Activated CD4-positive, alpha-beta T cell treated with anti-CD3 and anti-CD28 coated beads for 48 hours (primary cell): ENCODE measurements at places on chromosomes 7 and 10.

- DNase-seq: no peak
Measured at GRCh38 chr10:113788604-113789083, 37.2 kb downstream of the PLEKHS1 start.

GRCh38 chr7:108598914-108599580, 29.4 kb downstream of the DNAJB9 start:
- DNase-seq: no peak

GRCh38 chr7:38902449-38902848, 6.5 kb downstream of the VPS41 start:
- no peak for DNase-seq

GRCh38 chr7:18849130-18849529, 268.3 kb downstream of the TWIST1 start:
- DNase-seq: no peak

DNA sequence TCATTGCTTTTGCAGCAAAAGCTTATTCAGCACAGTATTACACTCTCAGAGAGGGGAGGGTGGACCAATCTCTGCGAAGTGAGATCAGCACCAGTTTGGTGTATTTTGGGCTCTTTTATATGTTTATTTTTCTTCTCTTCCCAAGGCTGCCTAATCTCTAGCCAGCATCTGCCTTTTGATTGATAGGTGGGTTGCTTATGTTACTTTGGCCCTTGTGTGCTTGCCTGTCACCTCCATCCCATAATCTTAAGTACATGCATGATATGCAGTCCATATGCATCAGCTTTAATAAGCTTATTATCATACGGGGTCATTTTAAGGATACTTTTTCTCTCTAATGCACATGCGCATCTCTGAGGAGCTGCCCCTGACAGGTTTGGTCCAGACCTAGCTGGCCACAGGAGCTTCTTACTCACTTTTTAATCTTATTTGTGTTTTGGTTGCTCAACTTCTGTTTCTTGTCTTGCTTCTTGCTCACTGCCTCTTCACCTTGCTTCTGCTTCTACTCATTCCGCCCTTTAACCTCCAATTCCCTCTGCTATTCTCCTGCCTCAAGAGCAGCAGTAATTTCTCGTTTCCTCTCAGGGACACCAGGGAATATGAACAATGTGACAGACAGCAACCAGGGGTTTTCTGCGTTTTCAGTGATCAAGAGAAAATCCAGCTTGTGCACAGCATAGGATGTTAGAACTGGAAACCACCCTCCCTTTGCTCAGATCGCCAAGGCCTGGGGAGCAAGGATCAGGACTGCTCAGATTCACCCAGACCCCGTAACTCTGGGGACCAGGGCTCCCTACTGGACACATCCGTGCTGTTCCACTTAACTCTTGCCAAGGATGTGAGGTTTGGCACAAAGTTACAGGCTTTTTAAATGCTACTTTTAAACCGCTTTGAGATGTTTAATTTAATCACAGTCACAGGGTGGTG, 10.0 kb downstream of the RGR start:
- no peak for DNase-seq

GRCh38 chr10:102613785-102614184, 30.5 kb upstream of the TRIM8 start:
- DNase-seq: no peak

DNA sequence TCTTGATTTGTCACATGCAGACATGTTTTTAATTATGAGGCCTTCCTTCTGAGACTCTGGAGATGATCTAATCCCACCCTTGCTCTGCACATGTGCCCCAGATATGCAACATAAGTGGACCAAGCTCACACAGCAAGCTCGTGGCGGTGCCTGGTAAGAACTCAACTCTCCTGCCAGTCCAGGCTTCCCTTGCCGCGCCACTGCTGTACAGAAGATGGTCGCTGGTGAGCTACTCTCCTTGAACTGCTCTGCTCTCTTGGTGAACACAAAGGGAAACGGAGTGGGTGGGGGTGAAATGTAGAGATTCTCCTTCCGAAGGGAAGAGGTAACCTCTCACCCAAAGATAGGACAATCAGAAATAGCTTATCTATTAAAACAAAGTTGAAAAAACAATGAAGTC, 25.7 kb downstream of the MYOF start:
- no peak for DNase-seq

DNA sequence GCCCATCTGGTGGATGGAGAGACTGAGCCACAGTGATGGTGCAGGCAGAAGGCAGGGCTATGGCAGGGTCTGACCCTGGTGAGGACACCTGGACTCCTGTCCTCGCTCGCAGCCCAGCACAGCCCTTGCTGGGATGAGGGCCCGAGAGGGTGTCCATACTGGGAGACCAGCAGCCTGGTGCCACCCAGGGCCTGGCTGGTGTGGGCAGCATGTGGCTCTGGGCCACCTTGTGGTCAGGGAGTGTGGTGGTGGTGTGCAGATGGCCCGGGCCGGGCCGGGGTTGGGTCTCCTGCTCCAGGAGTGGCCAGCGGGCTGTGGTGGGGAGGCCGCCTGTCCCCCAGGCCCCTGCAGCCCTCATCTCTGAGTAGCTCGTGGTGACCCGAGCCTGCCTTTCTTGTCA, 14.9 kb downstream of the ADCY1 start:
- DNase-seq: no peak

DNA sequence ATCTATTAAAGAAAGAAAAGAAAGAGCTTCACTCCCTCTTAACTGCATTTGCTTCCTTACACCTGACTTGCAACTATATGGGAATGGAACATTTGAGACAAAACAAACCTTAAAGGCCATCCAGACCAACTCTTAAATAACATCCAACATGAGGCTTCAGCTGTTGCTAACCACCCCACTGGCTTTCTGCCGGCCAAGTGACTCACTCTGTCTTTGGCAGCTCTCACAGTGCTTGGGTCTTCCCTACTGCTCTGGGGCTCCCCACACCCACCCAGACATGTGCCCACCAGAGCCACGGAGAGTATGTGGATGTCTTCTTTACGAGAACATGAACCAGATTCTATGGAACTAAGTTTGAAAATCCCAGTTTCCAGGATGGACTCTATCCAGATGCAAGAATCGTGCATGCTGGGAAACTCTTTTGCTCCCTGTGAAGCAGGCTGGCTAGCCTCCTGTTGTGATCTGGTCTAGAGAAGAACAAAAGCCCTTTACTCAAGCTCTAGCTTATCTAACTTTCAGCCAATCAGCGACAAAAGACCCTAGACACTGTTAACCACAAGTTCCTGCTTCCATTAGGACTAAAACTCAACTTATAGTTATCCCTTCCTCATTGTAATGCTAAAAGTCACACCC, 245.7 kb downstream of the TCERG1L start:
- no peak for DNase-seq

DNA sequence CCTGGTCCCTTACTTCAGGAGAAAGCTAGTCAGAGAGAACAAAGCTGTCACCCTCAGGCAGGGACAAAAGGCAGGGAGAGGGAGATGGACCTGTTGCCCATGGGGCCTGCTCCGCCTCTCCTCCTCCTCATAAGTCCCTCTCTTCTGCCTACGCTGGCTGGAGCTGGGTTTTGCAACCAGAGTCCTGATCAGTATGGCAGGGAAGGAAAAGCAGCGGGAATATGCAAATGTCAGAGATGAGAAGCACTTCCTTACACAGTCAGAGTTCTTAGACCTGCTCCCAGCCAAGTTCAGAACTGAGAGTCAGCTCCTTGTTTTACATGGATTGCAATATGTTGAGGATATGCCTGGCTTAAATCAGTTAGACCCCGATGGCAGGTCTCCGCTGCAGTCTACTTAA, 231.1 kb downstream of the ADAM12 start:
- DNase-seq: no peak

- DNase-seq: no peak
Measured at GRCh38 chr7:113087071-113087998, 708 bp upstream of the GPR85 start.

DNA sequence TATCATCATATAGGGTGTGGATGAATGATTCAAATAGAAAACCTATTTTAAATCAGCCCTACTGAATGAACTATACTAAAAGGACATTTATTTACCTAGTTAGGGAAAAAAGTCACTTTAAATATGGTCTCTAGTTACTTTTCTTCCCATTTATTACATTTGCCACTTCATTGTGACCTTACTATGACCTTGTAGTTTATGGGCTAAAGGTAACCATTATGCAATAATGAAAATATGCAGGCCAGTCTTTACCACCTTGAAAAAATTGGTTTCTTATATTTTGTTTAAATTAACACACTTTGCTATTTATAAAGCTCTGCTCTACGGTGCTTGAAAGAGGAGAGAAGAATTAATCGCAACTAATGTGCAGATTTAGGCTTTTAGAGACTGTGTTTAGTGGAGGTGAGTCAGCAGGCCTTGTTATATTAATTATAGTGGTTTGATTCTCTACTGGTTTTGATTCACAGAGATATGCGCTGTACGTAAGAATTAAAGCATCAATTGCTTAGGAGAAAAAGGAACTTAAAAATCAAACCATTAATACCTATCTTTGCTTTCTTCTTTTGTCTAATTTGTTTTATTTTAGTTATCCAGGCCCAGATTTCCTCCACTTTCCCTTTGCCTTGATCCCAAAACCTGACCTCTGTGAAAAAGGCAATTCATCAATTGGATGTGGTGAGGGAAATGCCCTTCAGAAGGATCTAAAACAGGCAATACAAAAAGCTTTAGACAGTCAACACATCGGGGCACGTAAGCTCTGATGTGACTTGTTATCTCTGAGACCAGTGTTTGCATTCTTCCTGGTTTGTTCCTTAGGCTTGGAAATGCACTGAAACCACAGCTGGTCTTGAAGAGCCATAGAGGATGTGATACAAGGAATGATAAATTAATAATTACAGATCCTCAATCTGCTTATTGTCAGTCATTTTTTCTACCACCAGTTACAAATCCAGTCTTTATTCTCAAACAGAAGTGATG, 141.2 kb upstream of the HDAC9 start:
- no peak for DNase-seq

DNA sequence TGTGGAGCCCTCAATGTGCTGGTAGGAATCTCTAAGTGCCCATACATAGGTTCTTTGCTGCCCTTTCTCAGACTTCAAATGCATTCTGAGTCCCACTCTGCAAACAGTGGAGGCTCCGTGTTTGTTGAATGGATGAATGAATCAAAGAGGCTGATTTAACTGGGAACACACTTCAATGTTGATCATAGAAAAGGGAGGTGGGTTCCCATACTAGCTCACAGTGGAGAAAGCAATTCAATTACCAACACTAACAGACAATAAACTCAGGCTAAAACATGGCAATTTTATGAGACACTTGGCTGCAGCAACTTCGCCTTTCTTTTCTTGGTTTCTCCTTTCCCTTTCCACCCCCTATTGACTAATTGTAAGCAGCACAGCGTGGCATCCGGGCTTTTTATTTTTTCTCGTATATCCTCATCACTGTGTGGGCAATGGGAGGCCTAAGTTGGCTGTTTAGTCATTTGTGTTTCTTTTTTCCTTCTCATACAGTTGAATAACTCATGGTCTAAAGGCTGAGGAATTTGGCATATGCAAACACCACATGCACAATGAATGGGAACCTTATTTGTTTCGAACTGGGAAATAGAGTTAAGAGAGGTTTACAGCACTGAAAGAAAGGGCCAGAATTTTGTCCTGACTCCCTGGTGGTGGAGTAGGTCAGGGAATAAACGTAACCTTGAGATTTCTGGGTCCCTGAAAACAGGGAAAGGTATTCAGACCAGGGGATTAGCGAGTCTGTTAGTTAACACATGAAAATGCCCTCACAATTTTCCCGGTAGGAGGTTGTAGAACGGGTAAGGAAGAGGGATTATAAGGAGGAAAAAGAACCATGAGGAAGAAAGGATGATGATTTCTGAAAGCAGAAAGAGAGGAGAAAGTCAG, 858.5 kb downstream of the KCNMA1 start:
- no peak for DNase-seq

DNA sequence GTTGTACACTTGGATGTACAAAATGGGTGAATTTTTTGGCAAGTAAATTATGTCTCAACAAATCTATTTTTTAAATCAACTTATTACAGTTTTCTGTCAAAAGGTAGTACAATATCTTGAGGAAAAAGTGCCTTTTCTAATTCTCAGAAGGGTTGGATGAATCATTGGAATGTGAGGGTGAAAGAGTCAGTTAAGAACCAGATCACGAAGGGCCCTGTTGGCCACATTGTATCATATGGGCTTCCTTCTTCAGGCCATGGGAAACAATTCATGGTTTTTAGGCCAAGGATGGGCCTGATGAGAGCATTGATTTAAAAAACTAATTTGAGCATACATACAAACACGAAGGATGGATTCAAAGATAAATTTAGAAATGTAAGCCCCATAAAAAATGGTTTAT, 503.7 kb downstream of the TNS3 start:
- DNase-seq: no peak

DNA sequence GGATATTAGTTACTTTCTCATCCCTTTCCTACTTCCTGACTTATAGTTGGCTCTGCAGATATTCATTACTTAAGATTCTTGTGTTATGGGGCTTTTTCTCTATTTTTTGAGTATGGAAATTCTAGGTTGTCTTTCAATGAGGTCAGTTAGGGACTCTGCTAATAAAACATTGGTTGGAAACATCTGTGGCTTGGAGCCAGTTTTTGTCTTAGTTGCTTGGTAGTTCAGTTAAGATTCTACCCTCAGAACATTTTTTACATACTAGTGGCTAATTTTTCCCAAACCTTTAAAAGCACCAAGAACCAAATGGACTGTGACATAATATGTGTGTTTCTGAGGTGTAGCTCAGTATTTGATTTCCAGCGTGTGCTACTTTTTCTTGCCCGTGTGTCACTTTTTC, 305.6 kb upstream of the FZD1 start:
- DNase-seq: no peak

GRCh38 chr7:148561099-148561498, 29.5 kb upstream of the C7orf33 start:
- no peak for DNase-seq

- DNase-seq: no peak
Measured at GRCh38 chr10:110101464-110102144, 93.8 kb downstream of the ADD3 start.

DNA sequence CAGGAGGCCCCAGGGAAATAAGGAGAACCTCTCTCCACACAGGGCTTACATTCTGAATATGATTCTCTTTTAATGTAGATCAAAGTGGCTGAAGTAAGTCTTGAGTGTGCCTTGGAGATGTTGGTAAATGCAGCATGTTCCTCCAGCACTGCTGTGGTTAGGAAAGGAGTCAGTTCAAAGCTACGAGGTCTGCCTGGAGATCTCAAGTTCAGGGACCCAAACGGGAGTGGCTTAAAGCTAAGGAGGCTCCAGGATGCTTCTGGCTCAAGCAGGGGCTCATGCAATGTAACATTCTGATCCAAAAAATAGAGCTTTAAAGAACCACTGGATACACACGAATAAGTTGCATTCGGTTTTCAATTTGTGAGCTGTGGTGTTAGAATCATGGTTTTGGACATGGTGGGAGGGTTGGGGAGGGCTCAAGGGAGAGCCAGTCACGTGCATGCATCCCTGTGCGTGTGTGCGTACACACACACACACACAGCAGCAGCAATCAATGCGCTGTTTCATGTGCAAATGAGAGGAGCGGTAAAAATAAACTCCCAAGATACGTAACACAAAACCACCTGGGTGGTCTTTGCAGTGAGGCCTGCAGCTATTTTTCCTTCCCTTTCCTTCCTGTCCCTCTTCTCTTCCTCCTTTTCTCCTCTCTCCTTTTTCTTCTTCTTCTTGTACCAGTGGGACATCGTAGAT, 70.5 kb downstream of the AOAH start:
- DNase-seq: no peak
